ENCODE measurements at places on chromosomes 6 and 20. TPM values are rescaled to one million over a fixed set of nuclear protein-coding genes. Genes with fewer than 3 reads are reported as not detected.

DNA sequence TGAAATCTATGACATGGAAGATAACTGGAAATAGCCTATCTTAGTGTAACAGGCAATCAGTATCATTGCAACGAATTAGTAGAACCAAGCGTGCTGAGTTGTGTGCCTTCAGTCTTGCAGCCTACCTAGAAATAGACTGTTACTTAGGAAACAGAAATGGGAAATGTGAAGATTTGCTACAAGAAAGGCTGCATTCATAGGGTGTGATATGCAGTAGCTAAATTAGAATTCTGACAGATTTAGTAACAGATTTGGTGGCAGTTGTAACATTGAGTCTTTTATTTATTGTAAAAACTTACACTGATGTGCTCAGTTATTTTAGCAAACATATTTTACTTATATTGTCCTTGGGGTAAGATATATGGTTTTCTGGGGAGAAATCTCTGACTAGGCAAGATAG lies 56.2 kb downstream of the MAP7 start:
- no peak overlapping the region for H3K4me3 ChIP-seq
- no peak overlapping the region for H3K27ac ChIP-seq
- H3K27me3 ChIP-seq = no peaks in the 10 kb centered on the region
- no peaks in the 10 kb centered on the region for H3K4me1 ChIP-seq
- no peaks in the 10 kb centered on the region for H3K36me3 ChIP-seq

- no peak overlapping the region for H3K27ac ChIP-seq
- no peak for DNase-seq
- no peaks in the 10 kb centered on the region for H3K27me3 ChIP-seq
- H3K4me1 ChIP-seq = no peaks in the 10 kb centered on the region
- H3K4me3 ChIP-seq = no peak overlapping the region
- no peaks in the 10 kb centered on the region for H3K36me3 ChIP-seq
These were observed 62.3 kb downstream of the MAP7 start for GRCh38 chr6:136487759-136488425.

- DNase-seq = no peak
- H3K36me3 ChIP-seq = peaks cover 3% of the 10 kb centered on the region
- H3K4me1 ChIP-seq = no peaks in the 10 kb centered on the region
- H3K27me3 ChIP-seq = no peaks in the 10 kb centered on the region
- peak overlapping the region; percentile 51 for H3K27ac ChIP-seq
- no peak overlapping the region for H3K4me3 ChIP-seq
These were observed 37.7 kb upstream of the C20orf144 start for GRCh38 chr20:33624399-33624798.

ZSCAN23 gene
- total RNA-seq = 4.1 TPM

- no peak for DNase-seq
- no peaks in the 10 kb centered on the region for H3K36me3 ChIP-seq
- H3K4me1 ChIP-seq = no peaks in the 10 kb centered on the region
- no peak overlapping the region for H3K4me3 ChIP-seq
- H3K27ac ChIP-seq = no peak overlapping the region
These were observed 17.8 kb downstream of the LRFN2 start for GRCh38 chr6:40569162-40569910.

- DNase-seq = no peak
- H3K27ac ChIP-seq = no peak overlapping the region
- H3K36me3 ChIP-seq = no peaks in the 10 kb centered on the region
- no peaks in the 10 kb centered on the region for H3K4me1 ChIP-seq
- H3K27me3 ChIP-seq = no peaks in the 10 kb centered on the region
- no peak overlapping the region for H3K4me3 ChIP-seq
These were observed 7.0 kb upstream of the RIN2 start for GRCh38 chr20:19750907-19751636.

GRCh38 chr6:8705435-8706020 lies 270.2 kb upstream of the SLC35B3 start:
- H3K4me3 ChIP-seq = no peak overlapping the region
- DNase-seq = no peak
- no peak overlapping the region for H3K27ac ChIP-seq

DNA sequence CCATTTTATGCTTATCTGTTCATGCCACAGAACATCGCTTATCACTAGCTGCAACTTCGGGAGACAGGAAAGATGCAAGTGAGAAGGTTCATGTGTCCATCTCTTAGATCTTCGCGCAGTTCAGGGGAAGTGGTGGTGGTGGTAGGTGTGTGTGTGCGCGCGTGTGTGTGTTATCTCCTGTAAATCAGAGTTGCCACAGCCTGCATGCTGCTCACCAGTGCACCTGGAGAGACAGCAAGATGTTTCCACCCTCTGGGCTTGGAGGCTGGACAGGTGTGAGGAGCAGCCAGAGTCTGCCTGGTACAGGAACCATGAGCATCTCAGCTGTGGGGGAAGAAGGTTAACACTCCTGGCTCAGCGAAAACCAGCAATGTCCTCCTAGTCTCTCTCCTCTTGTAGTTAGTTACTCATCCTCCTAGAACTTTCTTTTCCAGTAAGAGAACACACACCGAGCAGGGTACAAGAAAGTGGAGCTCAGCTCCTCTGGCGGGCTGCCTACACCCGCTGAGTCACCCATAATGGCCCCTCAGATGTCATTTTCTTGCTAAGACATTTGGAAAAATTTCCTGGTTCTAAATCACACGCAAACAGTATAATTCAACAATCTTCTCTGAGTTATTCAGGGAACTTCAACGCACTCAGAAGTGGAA lies 5.1 kb upstream of the TUBB1 start:
- H3K27me3 ChIP-seq = no peaks in the 10 kb centered on the region
- peak; percentile 65 for DNase-seq
- H3K4me1 ChIP-seq = peaks cover 55% of the 10 kb centered on the region
- no peaks in the 10 kb centered on the region for H3K36me3 ChIP-seq

GRCh38 chr20:6588296-6588695 lies 179.2 kb upstream of the BMP2 start:
- H3K4me3 ChIP-seq = no peak overlapping the region
- DNase-seq = no peak
- no peak overlapping the region for H3K27ac ChIP-seq
- no peaks in the 10 kb centered on the region for H3K36me3 ChIP-seq

GRCh38 chr6:39808964-39809363 lies 16.8 kb downstream of the DAAM2 start:
- H3K27me3 ChIP-seq = no peaks in the 10 kb centered on the region
- no peak overlapping the region for H3K27ac ChIP-seq
- H3K36me3 ChIP-seq = no peaks in the 10 kb centered on the region
- no peak for DNase-seq
- H3K4me3 ChIP-seq = no peak overlapping the region
- peaks cover 5% of the 10 kb centered on the region for H3K4me1 ChIP-seq

GSTA4 gene
- 14.8 TPM for total RNA-seq

- no peak overlapping the region for H3K4me3 ChIP-seq
- no peaks in the 10 kb centered on the region for H3K36me3 ChIP-seq
- peaks cover 17% of the 10 kb centered on the region for H3K4me1 ChIP-seq
- H3K27ac ChIP-seq = no peak overlapping the region
- H3K27me3 ChIP-seq = peaks cover 13% of the 10 kb centered on the region
These were observed 175.9 kb downstream of the CDC5L start for GRCh38 chr6:44563397-44563796.

DNA sequence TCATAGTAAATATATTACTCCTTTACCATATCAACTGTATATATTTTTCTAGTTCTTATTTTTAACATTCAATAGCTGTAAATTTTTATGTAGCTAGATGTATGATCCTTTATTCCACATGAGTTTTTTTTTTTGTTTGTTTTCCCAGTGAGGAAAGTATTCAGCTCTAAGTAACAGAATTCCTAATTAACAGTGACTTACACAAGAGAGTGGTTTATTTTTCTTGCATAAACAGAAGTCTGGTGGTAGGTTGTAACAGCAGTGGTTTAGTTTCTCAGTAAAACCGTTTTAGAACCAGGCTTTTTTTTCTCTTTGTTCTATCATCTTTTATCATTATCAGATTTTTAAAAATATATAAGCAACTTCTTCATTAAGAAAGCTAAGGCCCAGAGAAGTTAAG lies 116.9 kb upstream of the FLRT3 start:
- H3K27ac ChIP-seq = no peak overlapping the region
- H3K27me3 ChIP-seq = no peaks in the 10 kb centered on the region
- no peaks in the 10 kb centered on the region for H3K4me1 ChIP-seq
- DNase-seq = no peak
- H3K36me3 ChIP-seq = no peaks in the 10 kb centered on the region

KCNB1 gene
- 0.07 TPM for total RNA-seq

DNA sequence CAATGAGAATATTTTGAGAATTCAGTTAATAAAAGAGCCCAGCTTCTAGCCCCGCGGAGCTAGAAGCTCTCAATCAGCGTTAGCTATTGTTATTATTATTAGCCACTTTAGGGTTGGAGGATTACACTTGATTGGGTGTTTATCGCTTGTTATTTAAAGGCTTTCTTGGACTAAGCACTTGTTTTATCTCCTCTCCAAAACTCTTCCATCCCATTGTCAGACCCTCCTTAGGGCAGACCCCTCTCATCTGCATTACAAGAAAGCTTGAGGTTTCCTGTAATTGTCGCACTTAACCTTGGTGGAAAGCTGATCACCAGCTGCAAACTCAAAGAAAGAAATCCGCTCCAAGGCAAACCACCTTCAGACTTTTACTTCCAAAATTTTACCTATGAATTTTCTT lies 4.8 kb downstream of the DPPA5 start:
- H3K4me3 ChIP-seq = no peak overlapping the region
- no peaks in the 10 kb centered on the region for H3K4me1 ChIP-seq
- H3K36me3 ChIP-seq = no peaks in the 10 kb centered on the region
- H3K27me3 ChIP-seq = peaks cover 26% of the 10 kb centered on the region

PRR18 gene
- not detected for total RNA-seq

- peaks cover 34% of the 10 kb centered on the region for H3K4me1 ChIP-seq
- no peak for DNase-seq
- no peaks in the 10 kb centered on the region for H3K36me3 ChIP-seq
These were observed 34.9 kb downstream of the SHLD1 start for GRCh38 chr20:5785146-5785545.

- H3K4me3 ChIP-seq = no peak overlapping the region
- H3K36me3 ChIP-seq = no peaks in the 10 kb centered on the region
- H3K4me1 ChIP-seq = no peaks in the 10 kb centered on the region
- no peak overlapping the region for H3K27ac ChIP-seq
These were observed 11.7 kb downstream of the PHIP start for GRCh38 chr6:79066330-79066729.
